NCI-H526 (cell line): ENCODE measurements at places on chromosomes 2 and 18.

DNA sequence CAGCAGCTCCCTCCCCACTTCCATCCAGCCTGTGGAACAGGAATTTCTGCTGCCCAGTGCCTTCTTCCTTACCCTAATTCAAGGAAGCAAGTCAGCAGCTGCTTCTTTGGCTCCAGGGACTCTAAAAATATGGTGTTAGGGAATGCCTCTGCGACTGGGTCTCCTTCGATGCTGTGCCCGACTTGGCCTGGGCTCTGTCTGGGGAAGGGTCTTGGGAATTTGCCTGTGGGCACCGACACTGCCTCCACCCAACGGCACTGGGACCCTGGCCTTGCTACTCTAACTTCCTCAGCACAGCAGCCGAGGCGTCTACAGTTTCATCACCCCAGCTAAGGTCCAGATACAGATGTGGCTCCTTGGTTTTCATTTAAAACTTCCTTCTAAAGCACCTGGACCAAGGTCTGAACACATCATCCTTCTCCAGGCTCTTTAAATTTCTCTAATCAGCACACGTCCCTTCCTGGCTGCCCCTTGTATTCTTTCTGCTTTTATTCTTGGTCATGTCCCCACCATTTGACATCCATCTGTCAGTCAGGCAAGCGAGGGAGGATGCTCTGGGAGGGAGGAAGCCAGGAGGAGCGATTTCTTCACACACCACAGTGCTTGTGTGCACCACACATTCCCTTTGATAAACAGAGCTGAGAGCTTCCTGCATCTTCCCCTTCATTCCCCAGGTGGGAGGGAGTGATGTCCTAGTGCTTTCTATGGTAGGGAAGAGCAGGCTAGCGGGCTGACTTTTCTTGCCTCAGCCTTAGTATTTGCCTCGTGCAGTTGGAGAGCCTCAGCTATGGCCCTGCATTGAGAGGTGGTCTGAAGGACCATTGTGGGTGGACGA, 6.8 kb downstream of the LBH start:
- DNase-seq, result no peak

DNA sequence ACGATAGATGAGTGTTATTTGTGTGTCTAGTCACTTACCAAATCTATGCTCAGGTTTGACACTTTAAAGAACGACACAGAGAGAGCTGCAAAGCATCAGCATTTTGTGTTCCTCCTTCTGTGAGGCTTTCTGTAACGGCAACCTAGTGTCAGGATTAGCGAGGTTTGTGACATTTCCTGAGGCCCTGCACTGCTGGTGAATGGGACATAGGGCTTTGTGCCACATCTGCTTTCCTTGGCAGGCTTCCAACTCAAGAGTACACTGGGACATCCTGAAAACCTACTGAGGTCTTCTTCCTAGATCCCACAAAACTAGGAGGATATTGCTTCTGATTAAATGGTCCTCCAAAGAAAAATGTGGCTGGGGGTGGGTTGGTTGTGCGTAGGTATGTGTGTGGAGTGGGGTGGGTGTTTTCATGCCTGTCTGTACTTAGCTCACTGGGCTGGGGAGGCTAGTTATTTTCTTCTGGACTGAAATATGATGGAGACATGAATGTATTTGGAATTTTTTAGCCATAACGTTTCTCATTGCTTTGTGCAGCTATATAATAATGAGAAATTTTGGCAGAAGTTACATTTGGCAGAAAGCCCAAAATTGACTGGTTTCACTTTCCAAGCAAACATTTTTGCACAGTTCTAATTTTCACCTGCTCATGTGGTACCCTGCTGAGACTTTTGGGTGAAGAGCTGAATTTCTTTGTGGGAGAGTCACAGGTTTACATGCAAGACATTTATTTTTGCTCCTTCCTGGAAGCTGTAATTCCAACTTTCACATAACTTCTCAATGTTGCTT, 308.4 kb downstream of the XIRP2 start:
- no peak for DNase-seq

DNA sequence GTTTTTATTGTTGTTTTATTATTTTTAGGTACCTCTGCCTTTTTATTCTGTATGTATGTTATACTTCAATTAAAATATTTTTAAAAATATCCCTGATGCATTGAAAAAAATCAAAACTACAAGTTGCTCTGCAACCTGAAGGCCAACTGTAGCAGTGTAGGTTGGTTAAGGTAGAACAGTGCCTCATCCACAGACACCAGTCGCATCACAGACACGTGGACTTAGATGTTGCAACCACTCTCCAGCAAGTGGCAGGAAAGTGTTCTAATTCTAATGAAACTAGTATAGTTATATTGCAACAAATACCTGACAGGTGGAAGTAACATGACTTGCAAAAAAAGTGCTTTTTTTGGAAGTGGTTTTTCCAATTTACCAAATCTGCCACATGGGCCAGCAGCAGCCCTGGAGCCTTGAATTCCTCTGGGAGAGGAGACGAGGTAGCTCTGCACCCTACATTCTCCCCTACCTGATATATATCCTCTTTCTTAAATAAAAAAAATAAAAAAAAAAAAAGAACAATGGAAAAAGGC, 28.4 kb upstream of the SLC3A1 start:
- DNase-seq, result no peak

GRCh38 chr2:176018708-176019107, 16.6 kb upstream of the LNPK start:
- DNase-seq, result no peak

DNA sequence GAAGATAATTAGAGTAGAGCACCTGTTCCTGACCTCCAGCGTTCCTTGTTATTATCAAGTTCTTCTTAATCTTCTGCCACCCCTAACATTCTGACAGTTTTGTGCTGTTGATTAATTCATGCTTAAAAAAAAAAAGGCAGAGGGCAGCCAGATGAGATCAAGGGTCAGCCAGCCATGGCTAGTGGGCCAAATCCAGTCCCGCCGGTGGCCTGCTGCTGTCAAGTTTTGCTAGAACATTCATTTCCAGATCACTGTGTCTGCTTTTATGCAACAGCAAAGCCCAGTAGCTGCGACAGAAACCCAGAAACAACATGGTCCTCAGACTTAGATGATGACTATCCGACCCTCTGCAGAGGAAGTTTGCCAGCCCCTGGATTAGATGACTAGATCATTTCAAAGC, 101.6 kb downstream of the RNF144A start:
- DNase-seq, result no peak

- no peak for DNase-seq
Measured at GRCh38 chr2:186772579-186772978, 76.4 kb downstream of the ZSWIM2 start.

GRCh38 chr18:73258375-73259087, 390.7 kb upstream of the NETO1 start:
- DNase-seq, result no peak

GRCh38 chr2:49237867-49238603, 83.7 kb upstream of the FSHR start:
- DNase-seq, result no peak

- DNase-seq, result no peak
Measured at GRCh38 chr2:189826039-189826438, 41.8 kb downstream of the PMS1 start.

DNA sequence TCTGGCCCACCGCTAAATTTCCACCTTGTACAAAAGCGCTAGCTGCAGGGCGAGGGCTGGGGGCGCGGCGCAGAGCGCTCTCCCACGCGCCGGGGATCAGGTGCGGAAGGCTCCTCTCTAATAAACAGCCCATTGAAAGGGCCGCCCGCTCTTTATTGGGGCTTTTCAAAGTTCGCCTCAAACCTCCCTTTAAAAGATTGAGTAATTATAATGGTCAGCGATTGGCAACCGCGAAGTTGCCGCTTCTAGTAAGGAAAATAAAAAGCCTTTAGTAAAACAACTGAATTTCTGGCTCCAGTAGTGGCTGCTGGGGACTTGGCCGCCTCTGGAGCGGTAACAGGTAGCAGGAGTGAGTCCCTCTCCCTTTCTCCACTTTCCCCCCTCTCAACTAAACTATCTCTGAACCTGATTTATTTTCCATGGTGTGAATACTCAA, 755 bp downstream of the NEUROD1 start:
- no peak for DNase-seq

DNA sequence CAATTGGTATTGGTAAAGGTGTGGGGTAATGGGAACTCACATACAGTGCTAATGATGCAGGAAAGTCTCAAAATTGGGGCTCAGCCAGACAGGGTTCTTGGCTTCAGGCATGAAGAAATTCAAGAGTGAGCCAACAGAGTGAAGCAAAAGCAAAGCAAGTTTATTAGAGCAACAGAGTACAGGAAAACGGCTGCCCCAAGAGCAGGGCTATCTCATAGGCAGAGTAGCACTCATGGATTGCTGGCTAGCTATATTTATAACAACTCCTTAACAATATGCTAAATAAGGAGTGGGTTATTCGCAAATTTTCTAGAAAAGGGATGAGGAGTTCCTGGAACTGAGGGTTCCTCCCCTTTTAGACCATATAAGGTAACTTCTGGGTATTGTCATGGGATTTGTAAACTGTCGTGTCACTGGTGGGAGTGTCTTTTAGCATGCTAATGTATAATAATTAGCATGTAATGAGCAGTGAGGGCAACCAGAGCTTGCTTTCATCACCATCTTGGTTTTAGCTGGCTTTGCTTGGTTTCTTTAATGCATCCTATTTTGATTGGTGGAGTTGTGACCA, 233.8 kb upstream of the NOL4 start:
- DNase-seq, result no peak

GRCh38 chr2:217755027-217755745, 247.6 kb downstream of the TNS1 start:
- no peak for DNase-seq

- DNase-seq, result no peak
Measured at GRCh38 chr2:72128059-72128842, 19.4 kb downstream of the CYP26B1 start.

- no peak for DNase-seq
Measured at GRCh38 chr2:208025814-208026184, 472 bp upstream of the PLEKHM3 start.

GRCh38 chr2:1400943-1401735, 12.1 kb upstream of the TPO start:
- no peak for DNase-seq

GRCh38 chr2:176873403-176873802, 339.2 kb upstream of the HNRNPA3 start:
- DNase-seq, result no peak

GRCh38 chr2:761384-761783, 84.2 kb upstream of the TMEM18 start:
- DNase-seq, result no peak

DNA sequence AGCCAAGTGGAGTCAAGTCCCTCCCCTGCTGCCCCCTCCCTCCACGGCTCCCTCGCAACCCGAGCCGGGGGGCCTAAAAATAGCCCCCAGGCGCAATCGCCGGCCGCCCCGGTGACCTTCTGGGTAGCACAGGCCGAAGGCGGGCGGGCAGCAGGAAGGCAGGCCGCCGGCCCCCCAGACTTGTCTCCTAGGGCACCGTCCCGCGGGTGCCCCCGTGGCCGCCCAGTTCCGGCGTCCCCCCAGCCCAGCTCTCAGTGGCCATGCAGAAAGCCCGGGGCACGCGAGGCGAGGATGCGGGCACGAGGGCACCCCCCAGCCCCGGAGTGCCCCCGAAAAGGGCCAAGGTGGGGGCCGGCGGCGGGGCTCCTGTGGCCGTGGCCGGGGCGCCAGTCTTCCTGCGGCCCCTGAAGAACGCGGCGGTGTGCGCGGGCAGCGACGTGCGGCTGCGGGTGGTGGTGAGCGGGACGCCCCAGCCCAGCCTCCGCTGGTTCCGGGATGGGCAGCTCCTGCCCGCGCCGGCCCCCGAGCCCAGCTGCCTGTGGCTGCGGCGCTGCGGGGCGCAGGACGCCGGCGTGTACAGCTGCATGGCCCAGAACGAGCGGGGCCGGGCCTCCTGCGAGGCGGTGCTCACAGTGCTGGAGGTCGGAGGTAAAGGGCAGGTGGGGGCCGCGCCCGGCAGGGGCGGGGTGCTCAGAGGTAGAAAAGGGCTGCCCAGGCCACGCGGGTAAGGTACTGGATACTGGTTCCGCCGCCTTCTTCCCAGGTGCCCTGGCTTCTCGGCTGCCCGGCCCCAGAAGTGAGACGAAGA, at the start of gene SPEG:
SPEG (plus strand) TSS at position 126 of the 808 bp plus-strand sequence; CDS start at position 261, 135 bp downstream.
- no peak for DNase-seq

GRCh38 chr2:142915502-142915901, 38.0 kb downstream of the KYNU start:
- DNase-seq, result no peak

DNA sequence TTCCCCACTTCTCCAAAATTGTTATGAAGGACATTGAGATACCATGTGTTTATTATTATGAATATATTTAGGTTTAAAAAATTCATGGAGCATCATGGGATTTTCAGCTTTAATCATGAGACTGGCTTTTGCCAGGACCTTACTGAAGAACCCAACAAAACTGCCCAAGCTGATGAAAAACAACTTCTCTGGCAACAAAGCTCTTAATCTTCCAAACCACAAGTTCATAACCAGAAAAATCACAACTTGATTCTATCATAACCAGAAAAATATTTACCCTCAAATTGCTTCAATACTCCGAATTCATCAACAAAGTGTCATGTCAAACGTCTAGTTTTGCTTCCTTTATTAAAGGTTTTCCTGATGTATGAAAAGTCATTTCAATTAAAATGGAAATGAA, 971.8 kb upstream of the ACVR2A start:
- DNase-seq, result no peak

GRCh38 chr2:148292431-148292830, 271.5 kb downstream of the MBD5 start:
- DNase-seq, result no peak
